ENCODE measurements at places on chromosomes 3 and 15. TPM values are rescaled to one million over a fixed set of nuclear protein-coding genes. Genes with fewer than 3 reads are reported as not detected.

The SNURF gene
- 51.9 TPM for total RNA-seq

The PIGZ gene
- total RNA-seq = 5.8 TPM

The IRAK2 gene
- total RNA-seq = 2.9 TPM

The IL17RE gene
- 1.2 TPM for total RNA-seq

The C2CD4B gene
- total RNA-seq = 2.2 TPM

The KBTBD8 gene
- 3.8 TPM for total RNA-seq

The ANKRD63 gene
- not detected for total RNA-seq

The SLC51B gene
- not detected for total RNA-seq

The MEF2A gene
- total RNA-seq = 85.1 TPM

The ARL14 gene
- total RNA-seq = 5.2 TPM

The NECTIN3 gene
- total RNA-seq = 71.3 TPM

The CGNL1 gene
- 31.7 TPM for total RNA-seq

The ITIH1 gene
- not detected for total RNA-seq

The STOML1 gene
- total RNA-seq = 8.4 TPM

The VPS39 gene
- total RNA-seq = 57.3 TPM

The ISLR gene
- 110 TPM for total RNA-seq

The ROBO1 gene
- 67.0 TPM for total RNA-seq

The CFAP92 gene
- total RNA-seq = 1.9 TPM

The TMA7 gene
- total RNA-seq = 127 TPM

The KLF15 gene
- 1.6 TPM for total RNA-seq

The GOLGA6L4 gene
- total RNA-seq = 4.9 TPM

The CD200 gene
- total RNA-seq = 23.0 TPM

The NLGN1 gene
- total RNA-seq = 51.8 TPM

The FETUB gene
- total RNA-seq = not detected

The CSPG4 gene
- total RNA-seq = 30.6 TPM

The EDC3 gene
- 16.0 TPM for total RNA-seq

The GOLGA6D gene
- total RNA-seq = not detected

The TXNRD3 gene
- 17.8 TPM for total RNA-seq

The C3orf70 gene
- total RNA-seq = 29.9 TPM

The BCL2A1 gene
- total RNA-seq = 2.3 TPM

The MAPKBP1 gene
- total RNA-seq = 27.7 TPM

The RNF111 gene
- 38.3 TPM for total RNA-seq

The RPL39L gene
- total RNA-seq = 10.7 TPM

The ALPK3 gene
- 7.2 TPM for total RNA-seq

The ACTC1 gene
- 187 TPM for total RNA-seq

The KY gene
- total RNA-seq = 4.9 TPM

The CISH gene
- total RNA-seq = 5.0 TPM

The ADIPOQ gene
- total RNA-seq = 1.4 TPM

The IL5RA gene
- 0.69 TPM for total RNA-seq

The GMPS gene
- total RNA-seq = 35.9 TPM

The SEMA6D gene
- 35.6 TPM for total RNA-seq

The NR2E3 gene
- total RNA-seq = 2.3 TPM

The DPPA2 gene
- not detected for total RNA-seq

The MFN1 gene
- total RNA-seq = 107 TPM

The SLC6A11 gene
- 0.42 TPM for total RNA-seq

The PPP2R3A gene
- total RNA-seq = 28.7 TPM

The NPAP1 gene
- 0.58 TPM for total RNA-seq

The GRIP2 gene
- 6.9 TPM for total RNA-seq

The HRH1 gene
- total RNA-seq = 19.0 TPM

The GATM gene
- 83.8 TPM for total RNA-seq

The CALML4 gene
- 13.6 TPM for total RNA-seq

The OCA2 gene
- 3.0 TPM for total RNA-seq

Data from urinary bladder (tissue), 4 donors.